ENCODE measurements at places on chromosomes 12 and 14. TPM values are rescaled to one million over a fixed set of nuclear protein-coding genes. Genes with fewer than 3 reads are reported as not detected.

The PLA2G1B gene
- not detected for total RNA-seq

The MYG1 gene
- total RNA-seq, result 66.0 TPM

The MLEC gene
- total RNA-seq, result 90.5 TPM

The OVCH1 gene
- not detected for total RNA-seq

The CLEC1B gene
- not detected for total RNA-seq

The ADAM21 gene
- total RNA-seq, result 0.44 TPM

The TAS2R10 gene
- not detected for total RNA-seq

The METAP2 gene
- total RNA-seq, result 69.9 TPM

The CLEC9A gene
- not detected for total RNA-seq
